Activated CD4-positive, alpha-beta T cell treated with anti-CD3 and anti-CD28 coated beads, Interleukin-2, amount 50 U/mL, for 48 hours (primary cell): ENCODE measurements at places on chromosomes 1 and 21.

DNA sequence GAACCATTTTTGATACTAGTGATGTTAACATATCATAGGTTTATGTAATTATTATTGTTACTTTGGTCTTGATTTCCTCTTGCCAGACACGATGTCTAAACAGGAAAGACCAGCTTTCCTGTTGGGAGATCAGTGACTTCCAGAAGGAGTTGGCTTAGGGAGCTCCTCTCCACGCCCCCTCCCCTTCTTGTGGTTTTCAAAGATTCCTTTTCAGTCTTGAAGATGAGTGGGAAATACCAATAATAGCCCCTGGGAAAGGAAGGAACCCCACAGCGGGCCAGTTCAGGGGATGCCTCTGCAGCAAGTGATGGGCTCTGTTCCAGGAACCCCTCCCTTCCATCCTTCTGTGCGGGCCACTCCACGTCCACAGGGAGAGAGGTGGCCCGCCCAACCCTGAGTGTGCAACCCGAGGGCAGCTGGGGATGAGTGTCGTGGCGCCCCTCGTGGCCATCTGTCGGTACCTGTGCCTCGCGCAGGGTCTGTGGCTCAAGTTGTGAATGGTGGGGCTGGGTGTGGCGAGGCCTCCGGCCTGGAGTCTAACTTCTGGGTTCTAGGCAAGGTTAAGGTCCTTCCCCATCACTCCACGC, 65.7 kb downstream of the TLR5 start:
- DNase-seq: no peak

- DNase-seq: no peak
These were observed 93.0 kb upstream of the PLPPR4 start for GRCh38 chr1:99171184-99171813.

- no peak for DNase-seq
These were observed 205.9 kb upstream of the SPAG17 start for GRCh38 chr1:118390955-118391354.

DNA sequence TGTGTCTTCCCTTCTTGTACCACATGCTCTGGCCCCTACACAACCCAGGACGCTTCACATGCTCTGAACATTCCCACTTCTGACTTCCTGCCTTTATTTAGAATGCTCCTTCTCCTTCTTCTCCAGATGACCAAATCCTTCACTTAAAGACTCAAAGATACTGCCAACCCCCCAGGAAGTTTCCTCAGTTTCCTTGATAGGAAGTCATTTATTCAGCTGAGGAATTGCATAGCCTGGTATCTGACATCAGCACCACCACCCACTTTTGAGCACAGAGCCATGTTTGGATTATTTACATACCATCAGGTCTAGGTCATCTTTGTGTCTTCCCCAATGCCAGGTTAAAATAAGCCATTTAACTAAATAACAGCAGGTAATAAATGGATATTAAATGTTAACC, 42.4 kb downstream of the GFI1 start:
- DNase-seq: no peak

DNA sequence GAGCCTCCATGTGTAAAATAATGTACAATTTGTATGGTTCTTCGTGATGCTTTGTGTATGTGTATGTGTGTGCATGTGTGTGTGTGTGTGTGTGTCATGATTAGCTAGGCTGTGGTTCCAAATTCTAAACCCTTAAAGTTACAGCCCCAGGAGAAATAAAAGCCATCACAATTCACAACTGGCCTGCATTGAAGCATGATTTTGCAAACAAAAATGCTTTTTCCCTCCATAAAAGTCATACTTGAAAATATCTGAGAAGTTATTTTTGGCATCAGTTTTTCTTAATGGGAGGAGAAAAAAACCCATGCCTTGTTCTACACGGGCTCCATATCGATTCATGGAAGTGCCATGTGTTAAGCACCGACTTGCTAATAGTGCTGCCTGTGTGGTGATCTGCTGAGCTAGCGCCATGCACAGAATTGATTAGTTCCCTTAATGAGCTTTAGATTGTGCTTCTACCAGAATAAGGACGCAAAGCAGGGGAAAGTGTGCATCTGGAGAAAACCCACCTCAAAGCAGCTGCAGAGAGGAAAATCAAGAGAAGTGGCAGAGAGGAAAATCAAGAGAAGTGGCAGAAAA, 207.3 kb downstream of the DSCAM start:
- DNase-seq: no peak

DNA sequence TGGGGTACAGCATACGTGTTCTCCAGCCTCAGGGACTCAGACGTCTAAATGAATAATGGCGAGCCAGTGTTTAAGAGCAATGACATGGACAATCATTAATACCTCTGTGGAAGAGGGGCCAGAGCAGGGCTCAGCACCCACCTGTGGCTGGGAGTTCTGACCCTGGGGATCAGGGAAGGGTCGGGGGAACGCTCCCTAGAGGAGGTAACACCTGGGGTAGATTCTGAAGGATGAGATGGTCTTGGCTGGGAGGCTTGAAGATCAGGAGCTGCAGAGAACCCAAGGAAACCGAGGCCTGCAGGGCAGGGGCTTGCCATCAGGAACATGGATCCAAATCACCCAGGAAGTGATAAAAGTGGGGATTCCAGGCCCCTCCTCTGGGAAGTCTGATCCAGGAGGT, 138.2 kb upstream of the RUNX3 start:
- DNase-seq: no peak

DNA sequence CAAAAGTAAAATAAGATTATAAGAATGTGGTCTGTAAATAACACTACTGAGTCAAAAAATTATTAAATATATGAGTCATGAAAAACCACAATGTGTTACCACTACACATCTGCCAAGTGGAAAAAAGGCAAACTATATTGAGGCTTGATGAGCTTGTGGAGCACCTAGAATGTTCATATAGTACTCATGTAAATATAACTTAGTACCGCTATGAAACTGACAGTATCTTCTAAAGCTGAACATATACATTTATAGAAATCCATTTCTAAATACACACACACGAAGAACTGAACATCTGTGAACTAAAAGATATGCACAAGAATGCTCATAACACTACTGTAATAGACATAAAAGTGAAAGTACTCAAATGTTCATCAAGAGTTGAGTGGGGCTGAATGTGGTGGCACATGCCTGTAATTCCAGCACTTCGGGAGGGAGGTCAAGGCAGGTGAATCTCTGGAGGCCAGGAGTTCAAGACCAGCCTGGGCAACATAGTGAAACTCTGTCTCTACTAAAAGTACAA, 18.5 kb upstream of the GBP3 start:
- no peak for DNase-seq

DNA sequence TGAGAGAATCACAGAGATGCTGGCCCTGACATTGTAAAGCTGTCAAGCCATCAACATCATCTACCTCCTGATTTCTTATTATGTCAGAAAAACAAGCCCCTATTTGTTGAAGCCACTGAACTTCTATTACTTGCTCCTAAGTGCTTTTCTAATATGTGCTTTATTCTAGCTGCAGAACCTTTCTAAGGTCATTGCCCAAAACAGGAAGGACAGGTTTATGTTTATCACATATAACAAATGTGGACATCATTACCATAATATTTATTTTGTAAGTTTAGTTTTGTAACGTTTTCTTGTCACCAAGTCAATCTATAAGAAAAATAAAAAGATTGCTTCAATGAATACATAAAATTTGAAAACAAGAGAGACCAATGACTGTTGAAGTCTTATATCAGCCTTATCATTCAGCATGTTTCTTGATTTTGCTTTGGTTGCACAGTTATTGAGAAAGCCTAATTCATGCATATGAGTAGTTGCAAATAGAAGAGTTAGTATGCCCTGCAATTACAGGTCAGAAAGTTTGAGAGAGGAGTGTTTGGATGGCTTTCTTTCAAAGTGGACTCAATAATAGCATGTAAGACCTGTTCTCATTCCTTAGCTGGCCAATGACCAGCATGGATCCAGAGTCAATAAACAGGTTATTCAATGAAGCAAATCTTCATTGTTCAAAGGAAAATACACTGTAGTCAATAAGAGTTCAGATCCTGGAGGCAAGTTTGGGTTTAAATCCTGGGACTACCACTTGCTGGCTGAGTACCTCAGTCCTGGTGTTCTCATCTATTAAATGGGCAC, 84.1 kb downstream of the MAB21L3 start:
- no peak for DNase-seq

- no peak for DNase-seq
These were observed 156.8 kb downstream of the ZBTB18 start for GRCh38 chr1:244207935-244208244.

DNA sequence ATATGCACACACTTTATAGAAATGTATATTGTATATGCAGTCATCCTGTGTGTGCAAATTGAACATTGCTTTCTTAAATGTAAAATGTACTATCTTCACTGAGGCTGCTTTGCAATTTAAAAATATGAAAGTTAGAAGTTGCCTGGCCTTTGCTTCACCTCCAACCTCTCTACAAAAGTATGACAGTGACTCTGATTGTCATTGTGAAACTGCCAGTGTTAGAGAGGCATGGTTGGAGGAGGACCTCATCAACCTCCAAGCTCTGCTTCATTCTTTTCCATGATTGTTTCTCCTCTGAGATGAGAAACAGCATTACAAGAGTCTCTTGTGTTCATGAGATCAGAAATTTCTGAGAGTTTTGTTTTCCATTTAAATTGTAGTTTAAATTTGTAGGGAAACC, 185.5 kb downstream of the ZC3H11B start:
- no peak for DNase-seq

DNA sequence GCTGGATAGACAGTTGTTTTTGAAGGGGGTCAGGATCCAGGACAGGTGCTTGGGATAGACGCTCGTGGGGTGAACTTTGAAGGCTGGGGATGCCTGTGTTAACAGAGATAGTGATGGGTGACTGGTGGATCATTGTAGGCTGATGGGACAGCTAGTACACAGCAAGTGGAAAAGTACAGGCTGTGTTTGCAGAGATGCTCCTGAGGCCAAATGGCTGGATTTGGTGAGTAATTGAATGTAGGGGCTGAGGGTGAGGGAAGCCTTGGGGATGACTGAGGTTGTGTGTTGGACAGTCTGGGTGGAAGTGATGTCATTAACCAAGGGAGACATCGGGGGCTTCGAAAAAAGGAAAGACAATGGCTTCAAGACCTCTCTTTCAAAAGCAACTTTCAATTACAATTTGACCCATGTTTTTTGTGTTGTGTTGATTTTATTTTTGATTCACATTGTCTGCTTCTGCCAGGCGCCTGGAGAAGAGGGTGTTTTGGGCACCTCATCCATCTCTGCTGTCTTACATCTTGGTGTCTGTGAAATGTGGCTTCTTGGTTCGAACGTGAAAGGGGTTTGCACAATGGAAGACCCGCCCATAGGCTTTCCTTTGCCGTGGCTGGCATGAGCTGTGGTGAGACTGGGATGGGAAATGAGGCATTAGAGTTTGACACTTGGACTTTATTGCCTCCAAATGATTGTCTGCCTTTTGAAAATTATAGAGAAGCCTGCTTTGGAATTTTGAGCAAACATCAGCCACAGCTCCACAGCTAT, 147.5 kb downstream of the FOXD2 start:
- DNase-seq: no peak

DNA sequence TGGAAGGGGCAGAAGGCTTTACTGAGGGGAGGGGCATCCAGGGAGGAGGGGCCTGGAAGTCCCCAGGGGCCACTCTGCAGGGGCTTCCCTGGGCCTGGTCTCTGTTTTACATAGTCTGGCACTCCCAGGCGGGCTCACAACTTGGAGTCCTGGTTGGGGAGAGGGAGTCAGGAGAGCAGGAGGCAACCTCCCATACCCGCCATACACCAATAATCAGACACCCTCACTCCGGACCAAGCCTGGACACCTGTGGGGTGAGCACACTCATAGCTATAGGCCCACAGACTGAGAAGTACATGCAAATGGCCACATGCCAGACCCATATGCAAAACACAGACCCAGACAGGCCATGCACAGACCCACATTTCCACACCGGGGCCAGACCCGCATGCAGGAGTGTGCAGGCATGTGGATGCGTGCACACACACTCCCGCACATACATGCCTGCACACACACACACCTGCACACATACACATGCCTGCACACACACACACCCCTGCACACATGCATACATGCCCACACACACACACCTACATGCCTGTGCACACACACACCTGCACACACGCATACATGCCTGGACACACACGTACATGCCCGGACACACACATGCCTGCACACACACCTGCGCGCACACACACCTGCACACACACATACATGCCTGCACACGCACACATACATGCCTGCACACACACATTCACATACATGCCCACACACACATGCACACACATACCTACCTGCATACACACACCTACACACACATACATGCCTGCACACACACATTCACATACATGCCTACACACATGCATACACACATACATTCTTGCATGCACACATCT, 89.5 kb upstream of the RUNX3 start:
- DNase-seq: no peak

DNA sequence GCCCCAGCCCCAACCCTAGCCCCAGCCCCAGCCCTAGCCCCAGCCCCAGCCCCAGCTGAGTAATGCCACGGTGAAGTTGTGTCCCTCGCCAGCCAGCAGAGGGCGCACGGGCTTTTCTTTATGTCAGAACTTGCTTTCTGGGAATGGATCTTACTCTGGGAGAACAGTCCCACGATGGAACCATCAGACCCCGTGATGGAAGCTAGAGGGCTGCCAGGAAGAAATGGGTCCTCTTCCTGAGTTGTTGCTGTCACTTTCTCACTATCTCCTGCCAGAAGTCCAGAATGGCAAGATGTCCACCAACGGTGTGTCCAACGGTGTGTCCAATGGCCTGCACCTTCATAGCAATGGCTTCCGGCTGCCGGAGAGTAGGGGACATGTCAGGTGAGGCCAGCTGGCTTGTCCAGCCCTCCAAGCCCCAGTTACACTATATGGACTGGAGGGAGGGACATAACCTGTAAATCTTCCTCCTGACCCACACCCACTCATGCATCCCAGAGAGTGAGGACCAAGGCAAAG, 25.1 kb upstream of the TMEM222 start:
- peak; percentile 80 for DNase-seq

- DNase-seq: no peak
These were observed 299.8 kb downstream of the DISC1 start for GRCh38 chr1:231926340-231926739.

- no peak for DNase-seq
These were observed 255.9 kb upstream of the SNX7 start for GRCh38 chr1:98405581-98406074.

- DNase-seq: no peak
These were observed 70.8 kb downstream of the DMRTA2 start for GRCh38 chr1:50352428-50352827.

GRCh38 chr1:28175955-28176485, 470 bp downstream of the PTAFR start:
- no peak for DNase-seq

DNA sequence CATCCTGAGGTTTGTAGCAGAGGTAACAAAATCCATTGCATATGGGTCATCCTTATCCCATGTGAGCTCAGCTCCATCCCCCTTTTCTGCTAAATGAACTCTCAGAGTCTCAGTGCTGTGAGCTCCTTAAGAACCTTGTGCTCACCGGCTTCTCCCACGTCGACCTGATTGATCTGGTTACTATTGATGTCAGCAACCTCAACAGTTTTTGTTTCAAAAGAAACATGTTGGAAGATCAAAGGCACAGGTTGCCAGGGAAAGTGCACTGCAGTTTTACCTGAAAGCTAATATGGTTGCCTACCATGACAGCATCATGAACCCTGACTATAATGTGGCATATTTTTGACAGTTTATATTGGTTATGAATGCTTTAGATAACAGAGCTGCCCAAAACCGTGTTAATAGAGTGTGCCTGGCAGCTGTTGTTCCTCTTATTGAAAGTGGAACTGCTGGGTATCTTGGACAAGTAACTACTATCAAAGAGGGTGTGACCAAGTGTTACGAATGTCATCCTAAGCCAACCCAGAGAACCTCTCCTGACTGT, 131.4 kb downstream of the HS2ST1 start:
- peak; percentile 54 for DNase-seq
